Prostate gland (tissue), 2 donors: ENCODE measurements at places on chromosomes 16 and 17. TPM values are rescaled to one million over a fixed set of nuclear protein-coding genes. Genes with fewer than 3 reads are reported as not detected.

DNA sequence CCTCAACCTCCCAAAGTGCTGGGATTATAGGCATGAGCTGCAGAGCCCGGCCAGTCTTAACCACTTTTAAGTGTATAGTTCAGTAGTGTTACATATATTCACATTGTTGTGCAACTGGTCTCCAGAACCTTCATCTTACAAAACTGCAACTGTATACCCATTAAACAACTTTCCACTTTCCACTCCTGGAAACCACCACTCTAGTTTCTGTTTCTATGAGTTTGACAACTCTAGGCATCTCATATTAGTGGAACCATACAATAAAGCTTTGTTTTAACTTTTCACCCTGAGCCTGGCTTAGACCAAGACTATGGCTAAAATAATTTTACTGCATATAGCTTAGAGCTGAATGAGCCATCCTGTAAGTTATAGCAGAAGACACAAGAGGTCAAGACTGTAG lies 108.0 kb upstream of the GOT2 start:
- H3K4me1 ChIP-seq = no peaks in the 10 kb centered on the region
- no peaks in the 10 kb centered on the region for H3K36me3 ChIP-seq
- H3K4me3 ChIP-seq = no peak overlapping the region
- DNase-seq = no peak
- no peak overlapping the region for H3K27ac ChIP-seq

DNA sequence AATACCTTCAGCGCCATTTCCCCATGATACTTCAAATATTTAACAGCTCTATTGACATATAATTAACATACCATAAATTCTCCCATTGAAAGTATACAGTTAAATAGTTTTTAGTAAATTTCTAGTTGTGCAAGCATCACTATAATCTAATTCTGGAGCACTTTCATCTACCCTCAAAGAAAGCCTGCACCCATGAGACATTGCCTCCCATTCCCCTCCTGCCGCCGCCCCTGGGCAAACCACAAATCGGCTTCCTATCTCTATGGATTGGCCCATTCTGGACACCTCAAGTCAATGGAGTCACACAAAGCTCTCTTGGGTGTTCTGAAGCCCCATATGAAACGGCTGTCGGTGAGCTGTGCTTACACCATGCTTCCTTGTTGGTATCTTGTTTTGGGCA lies 77.3 kb upstream of the CBX4 start:
- no peaks in the 10 kb centered on the region for H3K27me3 ChIP-seq
- DNase-seq = no peak
- peaks cover 10% of the 10 kb centered on the region for H3K4me1 ChIP-seq
- H3K4me3 ChIP-seq = no peak overlapping the region

DNA sequence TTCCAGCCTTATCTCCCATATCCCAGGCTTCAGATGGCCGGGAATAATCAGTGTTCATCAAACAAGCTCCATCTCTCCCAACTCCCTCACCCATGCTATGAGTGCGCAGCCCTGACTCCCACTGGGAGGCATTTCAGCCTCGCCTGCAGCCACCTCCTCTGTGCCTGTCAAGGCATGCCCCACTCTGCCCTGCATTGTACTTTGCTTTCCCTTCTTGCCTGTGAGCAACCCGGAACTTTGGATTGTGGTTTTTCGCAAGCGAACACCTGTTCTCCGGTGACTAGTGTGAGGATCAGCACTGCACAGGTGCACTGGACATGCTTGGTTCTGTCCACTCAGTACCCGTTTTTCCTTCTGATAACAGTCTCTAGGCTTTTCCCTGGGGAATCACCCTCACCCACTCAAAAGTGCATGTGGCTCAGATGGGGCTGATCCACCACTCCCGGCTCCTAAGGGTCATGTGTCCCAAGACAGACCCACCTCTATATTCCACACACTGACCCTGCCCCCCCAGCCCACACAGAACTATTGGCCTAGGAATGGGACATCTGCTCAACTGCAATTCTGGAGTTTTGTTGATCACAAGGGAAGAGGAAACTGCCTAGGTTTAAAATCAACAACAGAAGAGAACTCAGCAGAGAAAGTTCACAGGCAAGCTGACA lies 9.1 kb downstream of the CHST6 start:
- no peaks in the 10 kb centered on the region for H3K36me3 ChIP-seq
- no peak overlapping the region for H3K27ac ChIP-seq
- no peak overlapping the region for H3K4me3 ChIP-seq
- H3K4me1 ChIP-seq = no peaks in the 10 kb centered on the region
- H3K27me3 ChIP-seq = no peaks in the 10 kb centered on the region

DNA sequence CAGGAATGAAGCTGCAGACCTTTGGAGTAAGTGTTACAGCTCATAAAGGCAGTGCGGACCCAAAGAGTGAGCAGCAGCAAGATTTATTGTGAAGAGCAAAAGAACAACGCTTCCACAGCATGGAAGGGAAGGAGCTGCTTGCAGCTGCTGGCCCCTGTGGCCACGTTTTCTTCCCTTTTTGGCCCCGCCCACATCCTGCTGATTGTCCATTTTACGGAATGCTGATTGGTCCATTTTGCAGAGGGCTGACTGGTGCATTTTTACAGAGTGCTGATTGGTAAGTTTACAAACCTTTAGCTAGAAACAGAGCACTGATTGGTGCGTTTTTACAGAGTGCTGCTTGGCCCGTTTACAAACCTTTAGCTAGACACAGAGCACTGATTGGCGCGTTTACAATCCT lies 841.5 kb downstream of the CDH11 start:
- DNase-seq = no peak
- H3K36me3 ChIP-seq = no peaks in the 10 kb centered on the region
- H3K27ac ChIP-seq = no peak overlapping the region
- H3K27me3 ChIP-seq = no peaks in the 10 kb centered on the region

- H3K27ac ChIP-seq = no peak overlapping the region
- DNase-seq = no peak
- H3K4me1 ChIP-seq = no peaks in the 10 kb centered on the region
- no peaks in the 10 kb centered on the region for H3K36me3 ChIP-seq
Measured at GRCh38 chr17:66807182-66807581, 27.7 kb upstream of the CACNG5 start.

Gene TMEM235
- not detected for total RNA-seq

Gene KRT38
- total RNA-seq = not detected

Gene KRT32
- total RNA-seq = not detected

Gene ETV4
- 2.9 TPM for total RNA-seq

- H3K4me3 ChIP-seq = no peak overlapping the region
- H3K36me3 ChIP-seq = no peaks in the 10 kb centered on the region
- peaks cover 6% of the 10 kb centered on the region for H3K27me3 ChIP-seq
- no peak for DNase-seq
- H3K27ac ChIP-seq = no peak overlapping the region
Measured at GRCh38 chr17:35453171-35453570, 4.6 kb upstream of the SLFN13 start.

Gene CTCF
- 39.9 TPM for total RNA-seq

GRCh38 chr16:64133366-64133765 lies 988.5 kb downstream of the CDH11 start:
- no peak overlapping the region for H3K4me3 ChIP-seq
- DNase-seq = no peak
- H3K27ac ChIP-seq = no peak overlapping the region
- H3K4me1 ChIP-seq = no peaks in the 10 kb centered on the region
- H3K27me3 ChIP-seq = no peaks in the 10 kb centered on the region
- no peaks in the 10 kb centered on the region for H3K36me3 ChIP-seq

Gene UTS2R
- not detected for total RNA-seq

GRCh38 chr17:73422121-73422520 lies 110.3 kb upstream of the CDC42EP4 start:
- H3K36me3 ChIP-seq = no peaks in the 10 kb centered on the region
- H3K27me3 ChIP-seq = no peaks in the 10 kb centered on the region
- no peak overlapping the region for H3K4me3 ChIP-seq
- H3K27ac ChIP-seq = no peak overlapping the region
- DNase-seq = no peak
- H3K4me1 ChIP-seq = no peaks in the 10 kb centered on the region

- no peaks in the 10 kb centered on the region for H3K27me3 ChIP-seq
- no peak overlapping the region for H3K27ac ChIP-seq
- DNase-seq = no peak
- H3K4me3 ChIP-seq = no peak overlapping the region
- H3K4me1 ChIP-seq = no peaks in the 10 kb centered on the region
- no peaks in the 10 kb centered on the region for H3K36me3 ChIP-seq
Measured at GRCh38 chr17:3039736-3040135, 23.7 kb downstream of the OR1D5 start.

- H3K27me3 ChIP-seq = no peaks in the 10 kb centered on the region
- H3K27ac ChIP-seq = no peak overlapping the region
- H3K4me1 ChIP-seq = peaks cover 3% of the 10 kb centered on the region
- no peak for DNase-seq
- no peaks in the 10 kb centered on the region for H3K36me3 ChIP-seq
- H3K4me3 ChIP-seq = no peak overlapping the region
Measured at GRCh38 chr16:75320435-75320834, 69.0 kb upstream of the BCAR1 start.

Gene TPSG1
- not detected for total RNA-seq

DNA sequence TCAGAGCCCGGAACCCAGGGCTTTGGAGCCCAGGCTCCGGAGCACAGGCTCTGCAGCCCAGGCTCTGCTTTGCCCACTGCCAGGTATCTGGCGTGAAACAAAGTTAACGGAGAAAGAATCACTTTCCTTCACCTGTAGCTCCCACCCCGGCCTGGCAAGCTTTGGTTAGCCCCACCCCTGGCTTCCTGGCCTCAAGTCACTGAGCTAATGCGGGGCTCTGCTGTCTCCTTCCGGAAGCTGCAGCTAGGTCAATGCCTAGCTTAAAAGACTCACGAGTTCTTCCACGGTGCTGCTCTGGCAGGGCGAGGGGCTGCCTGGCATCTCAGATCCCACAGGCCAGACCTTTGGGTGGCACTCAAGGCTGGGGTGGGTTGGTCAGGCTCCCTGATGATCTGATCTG lies 21.1 kb upstream of the SPPL2C start:
- no peaks in the 10 kb centered on the region for H3K4me1 ChIP-seq
- DNase-seq = no peak
- H3K27ac ChIP-seq = no peak overlapping the region
- H3K4me3 ChIP-seq = no peak overlapping the region
- H3K27me3 ChIP-seq = no peaks in the 10 kb centered on the region

GRCh38 chr16:29790949-29791844 lies 646 bp downstream of the KIF22 start:
- H3K27ac ChIP-seq = peak overlapping the region; percentile 92
- no peaks in the 10 kb centered on the region for H3K27me3 ChIP-seq
- peak overlapping the region; percentile 91 for H3K4me3 ChIP-seq
- H3K36me3 ChIP-seq = no peaks in the 10 kb centered on the region
- no peak for DNase-seq
- peaks cover 2% of the 10 kb centered on the region for H3K4me1 ChIP-seq

GRCh38 chr16:49592546-49593423 lies 219.2 kb downstream of the C16orf78 start:
- no peak overlapping the region for H3K4me3 ChIP-seq
- H3K27ac ChIP-seq = no peak overlapping the region
- no peak for DNase-seq
- H3K36me3 ChIP-seq = no peaks in the 10 kb centered on the region

GRCh38 chr17:40175928-40176753 lies 1.1 kb upstream of the RAPGEFL1 start:
- peaks cover 7% of the 10 kb centered on the region for H3K4me1 ChIP-seq
- peak overlapping the region; percentile 67 for H3K27ac ChIP-seq
- H3K4me3 ChIP-seq = no peak overlapping the region

GRCh38 chr16:29767062-29767461 lies 11.0 kb upstream of the ZG16 start:
- no peaks in the 10 kb centered on the region for H3K27me3 ChIP-seq
- no peak for DNase-seq
- peaks cover 4% of the 10 kb centered on the region for H3K4me1 ChIP-seq
- H3K36me3 ChIP-seq = no peaks in the 10 kb centered on the region
- H3K27ac ChIP-seq = no peak overlapping the region
- no peak overlapping the region for H3K4me3 ChIP-seq

GRCh38 chr16:16027728-16028310 lies 78.4 kb downstream of the ABCC1 start:
- peaks cover 18% of the 10 kb centered on the region for H3K4me1 ChIP-seq
- H3K27ac ChIP-seq = peak overlapping the region; percentile 74
- H3K27me3 ChIP-seq = no peaks in the 10 kb centered on the region
- no peaks in the 10 kb centered on the region for H3K36me3 ChIP-seq
- DNase-seq = no peak

DNA sequence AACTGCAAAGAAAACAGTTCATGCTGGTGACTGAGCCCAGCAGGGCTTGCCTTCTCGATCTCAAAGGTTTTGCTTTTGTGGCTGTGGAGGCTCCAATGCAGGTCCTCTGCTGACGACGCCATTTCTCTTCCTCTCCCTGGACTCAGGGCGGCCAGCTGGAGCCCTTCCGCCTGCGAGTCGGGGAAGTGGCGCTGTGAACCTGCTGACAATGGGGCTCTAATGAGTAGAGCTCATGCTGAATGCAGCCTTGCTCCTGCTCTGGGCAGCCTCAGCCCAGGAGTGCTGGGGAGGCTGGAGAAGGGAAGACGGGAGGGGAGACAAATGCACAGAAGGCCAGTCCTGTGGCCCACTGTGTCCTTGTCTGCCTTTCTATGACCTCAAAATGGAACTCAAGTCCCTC lies 43.8 kb downstream of the VAC14 start:
- H3K27ac ChIP-seq = no peak overlapping the region
- no peaks in the 10 kb centered on the region for H3K4me1 ChIP-seq
- no peak for DNase-seq
- H3K36me3 ChIP-seq = no peaks in the 10 kb centered on the region

- H3K36me3 ChIP-seq = no peaks in the 10 kb centered on the region
- H3K4me1 ChIP-seq = no peaks in the 10 kb centered on the region
- H3K27ac ChIP-seq = peak within 1 kb of the TSS; percentile 99
- H3K4me3 ChIP-seq = peak within 1 kb of the TSS; percentile 97
Measured at GRCh38 chr16:11586856-11587642, at the start of gene LITAF. TSS of gene LITAF (minus strand) at chr16:11586919. CDS start at chr16:11556730, 30,189 bp downstream.

Gene CIBAR2
- total RNA-seq = not detected

Gene KRTAP16-1
- total RNA-seq = not detected

DNA sequence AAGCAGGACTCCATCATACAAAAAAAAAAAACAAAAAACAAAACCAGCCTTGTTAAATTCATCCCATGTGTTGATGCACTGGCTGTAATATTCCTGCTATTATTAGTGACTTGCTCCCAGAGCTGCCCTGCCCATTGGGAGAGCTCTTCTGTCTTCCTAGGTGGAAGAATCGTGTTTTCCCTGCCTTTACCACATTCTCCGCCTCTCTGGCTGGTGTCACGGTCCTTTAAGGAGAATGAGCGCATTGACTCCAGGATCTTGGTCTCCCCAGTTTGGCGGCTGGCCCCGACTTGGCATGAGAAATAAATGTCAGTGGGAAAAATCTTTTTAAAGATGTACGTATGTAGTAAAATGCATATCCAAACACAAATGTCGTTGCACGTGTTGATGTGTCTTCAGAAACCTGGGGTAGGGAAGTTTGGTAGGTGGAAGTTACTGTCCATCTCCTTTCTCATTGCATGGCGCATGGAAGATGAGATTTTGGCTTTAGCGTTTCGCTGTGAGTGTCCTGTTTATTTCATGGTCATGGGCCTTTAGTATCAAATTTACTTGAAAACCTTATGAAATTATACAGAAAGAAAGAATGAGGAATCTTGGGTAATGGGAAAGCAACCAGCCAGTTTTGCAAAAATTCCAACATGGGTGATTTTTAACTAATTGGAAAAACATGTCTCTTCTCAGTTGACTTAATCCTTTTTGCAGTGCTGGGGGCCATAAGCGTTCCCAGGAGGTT lies 15.5 kb downstream of the RMI2 start:
- no peak for DNase-seq
- H3K36me3 ChIP-seq = no peaks in the 10 kb centered on the region
- no peak overlapping the region for H3K27ac ChIP-seq
- peaks cover 2% of the 10 kb centered on the region for H3K4me1 ChIP-seq

Gene TBC1D3H
- not detected for total RNA-seq
